Posterior cingulate gyrus (tissue), 11 donors: ENCODE measurements at places on chromosomes 4 and X.

- DNase-seq: no peak
These were observed 459.8 kb upstream of the EPHA5 start for GRCh38 chr4:66130042-66130441.

- DNase-seq: no peak
These were observed 83.5 kb downstream of the NPNT start for GRCh38 chr4:105978684-105979296.

DNA sequence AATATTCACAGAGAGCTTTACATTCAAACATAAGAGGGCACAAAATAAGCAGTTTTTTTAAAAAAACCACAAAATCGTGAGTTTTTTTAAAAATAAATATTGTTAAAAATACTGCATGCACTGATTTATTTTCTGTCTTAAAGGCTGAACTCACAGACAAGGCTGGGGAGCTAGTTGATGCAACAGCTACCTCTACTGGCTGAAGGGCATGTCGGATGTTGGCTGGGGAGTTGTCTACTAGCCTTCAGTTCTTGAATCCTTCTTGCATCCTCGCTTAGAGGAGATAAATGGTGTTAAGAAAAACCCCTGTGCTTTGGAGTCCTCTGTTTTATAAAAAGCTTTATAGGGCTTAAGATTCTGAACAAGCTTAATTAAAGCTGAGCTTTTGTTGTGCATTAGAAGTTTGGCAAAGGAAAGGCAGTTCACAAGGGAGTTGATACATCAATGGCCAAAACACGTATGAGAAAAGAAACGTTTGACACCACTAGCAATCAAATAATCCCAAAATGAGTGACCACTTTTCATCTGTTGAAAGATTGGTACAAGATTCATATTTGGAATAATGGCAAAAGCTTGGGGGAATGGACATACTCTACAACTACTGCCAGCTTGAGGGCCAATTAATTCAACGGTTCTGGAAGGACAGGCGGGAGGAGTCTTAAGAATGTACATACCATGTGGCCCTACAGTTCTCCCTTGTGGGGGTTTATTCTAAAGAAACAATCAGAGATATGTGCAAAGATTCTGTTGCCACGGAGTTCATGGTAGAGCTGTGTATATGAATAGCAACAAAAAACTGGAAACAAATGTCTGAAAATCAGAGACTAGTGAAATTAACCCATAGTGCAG lies 94.7 kb downstream of the SEL1L3 start:
- DNase-seq: peak; percentile 43

- DNase-seq: no peak
These were observed 26.8 kb upstream of the AREG start for GRCh38 chr4:74418063-74418670.

- DNase-seq: no peak
These were observed 522.5 kb upstream of the AGA start for GRCh38 chr4:177964693-177965168.

- DNase-seq: no peak
These were observed 286.1 kb downstream of the CHIC1 start for GRCh38 chrX:73849073-73849472.

GRCh38 chr4:168900080-168900479 lies 110.0 kb downstream of the CBR4 start:
- DNase-seq: peak; percentile 64

DNA sequence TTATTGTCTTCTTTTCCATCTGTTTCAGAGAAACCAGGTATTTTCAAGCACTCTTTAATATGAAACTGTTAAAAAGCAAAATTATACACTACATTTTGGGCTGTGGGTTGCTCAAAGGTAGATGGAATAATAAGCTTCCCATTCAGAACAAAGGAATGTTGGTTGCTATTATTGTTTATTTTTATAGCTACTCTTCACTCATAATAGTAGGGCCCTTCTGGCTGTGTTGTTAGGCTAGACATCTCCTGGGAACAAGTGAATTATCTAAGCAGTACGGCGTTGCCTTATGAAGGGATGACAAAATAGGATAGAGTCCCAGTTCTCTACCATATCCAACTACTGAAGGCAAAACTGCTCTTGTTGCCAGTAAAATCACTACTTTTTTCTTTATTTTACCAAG lies 34.2 kb downstream of the TENM3 start:
- DNase-seq: no peak

DNA sequence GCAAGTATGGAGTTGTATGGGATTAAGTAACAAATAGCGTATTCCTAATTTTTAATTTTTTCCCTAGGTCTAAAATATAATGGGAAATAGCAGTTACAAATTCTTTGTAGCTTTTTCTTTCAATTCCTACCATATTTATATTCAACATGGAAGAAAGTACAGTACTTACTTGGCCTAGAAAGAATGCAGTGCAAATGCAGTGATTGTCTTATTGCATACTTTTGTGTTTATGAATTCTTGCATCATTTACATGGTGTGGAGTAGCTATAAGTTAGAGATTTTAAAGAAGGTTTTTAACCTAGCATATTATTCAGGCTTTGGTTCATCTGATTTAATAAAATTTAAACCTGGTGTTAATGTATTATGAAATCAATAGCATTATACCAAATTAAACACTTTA lies 263.3 kb downstream of the BMPR1B start:
- no peak for DNase-seq

GRCh38 chr4:150818661-150819060 lies 196.4 kb downstream of the LRBA start:
- DNase-seq: no peak

- no peak for DNase-seq
These were observed 18.8 kb downstream of the PAK3 start for GRCh38 chrX:111114806-111115205.
